ENCODE measurements at places on chromosomes 6 and 20.

DNA sequence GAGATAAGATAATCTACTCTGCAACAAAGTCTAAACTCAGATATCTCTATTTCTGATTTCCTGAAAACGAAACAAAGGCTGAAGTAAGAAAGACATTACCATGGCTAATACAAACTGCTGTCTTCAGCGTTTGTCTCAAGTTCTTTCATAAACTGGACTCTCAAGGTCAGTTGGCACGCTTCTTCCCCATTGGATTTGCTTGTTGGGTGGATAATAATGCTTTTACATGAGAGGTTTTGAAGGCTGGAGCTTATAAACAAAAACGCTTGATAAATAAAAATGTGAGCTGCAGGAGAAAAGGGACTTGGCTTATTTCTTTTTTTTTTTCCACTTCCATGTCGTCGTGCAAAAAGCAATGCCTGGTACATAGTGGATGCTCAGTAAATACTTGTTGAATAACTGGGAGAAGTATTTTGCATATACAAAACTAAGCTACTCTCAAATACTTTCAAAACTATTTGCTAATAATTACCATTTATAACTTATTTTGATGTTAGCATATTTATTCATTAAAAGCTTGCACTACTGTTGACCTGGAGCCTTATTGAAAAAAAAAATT lies 65.7 kb upstream of the EEF1A1 start:
- no peak for DNase-seq

GRCh38 chr20:20207872-20208271 lies 155.5 kb downstream of the CFAP61 start:
- DNase-seq = no peak

GRCh38 chr6:35047265-35048011 lies 93.7 kb downstream of the TCP11 start:
- peak; percentile 66 for DNase-seq

- DNase-seq = peak; percentile 60
These were observed 165.8 kb upstream of the CITED2 start for GRCh38 chr6:139540276-139540675.

DNA sequence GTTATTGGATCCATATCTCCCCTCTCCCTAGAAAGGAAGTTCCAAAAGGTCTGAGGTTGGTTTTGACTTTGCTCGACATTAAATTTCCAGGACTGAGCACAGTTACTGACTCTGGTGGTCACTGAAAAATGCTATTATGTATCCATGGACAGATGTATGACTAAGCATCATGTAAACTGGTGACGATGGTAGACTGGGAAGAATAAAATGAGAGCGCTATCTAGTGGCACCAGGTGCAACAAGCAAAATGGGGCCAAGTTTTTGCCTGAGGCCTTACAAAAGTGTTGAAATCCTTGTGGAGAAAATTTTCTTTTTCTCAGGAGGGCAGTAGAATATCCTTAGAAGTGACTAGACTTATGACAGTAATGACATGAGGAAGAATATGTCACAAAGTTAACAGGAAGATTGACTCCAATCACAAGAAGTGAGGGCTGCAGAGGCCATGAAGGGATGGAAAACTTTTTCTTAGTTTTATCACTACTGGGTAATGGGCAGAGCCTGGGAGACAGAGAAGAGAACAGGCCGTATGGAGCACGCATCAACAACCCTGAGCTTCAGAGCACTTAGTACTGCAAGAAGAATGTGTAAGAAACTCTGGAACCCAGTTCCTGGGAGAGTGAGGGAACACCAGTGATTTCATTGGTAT lies 88.9 kb upstream of the ELOVL5 start:
- DNase-seq = peak; percentile 86

- DNase-seq = peak; percentile 38
These were observed 924.1 kb downstream of the EPHA7 start for GRCh38 chr6:92495242-92495641.

DNA sequence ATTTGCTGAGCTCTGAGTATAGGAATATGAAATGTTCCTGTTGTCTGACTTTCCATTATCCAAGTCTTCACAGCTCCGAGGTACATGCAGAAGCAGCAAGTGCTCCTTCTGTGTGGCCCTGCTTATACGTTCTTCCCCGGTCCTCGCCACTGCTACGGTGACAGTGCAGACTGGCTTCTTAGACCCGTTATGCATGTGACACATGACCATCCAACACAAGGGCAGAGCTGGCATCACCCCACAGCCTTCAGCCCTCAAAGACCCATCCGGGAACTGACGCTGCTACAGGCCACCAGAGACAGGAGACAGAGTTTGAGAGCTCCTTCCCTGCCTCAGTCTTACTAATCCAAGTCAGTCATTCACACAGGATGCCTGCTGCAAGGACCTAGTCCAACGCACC lies 70.4 kb downstream of the TRAM2 start:
- no peak for DNase-seq

DNA sequence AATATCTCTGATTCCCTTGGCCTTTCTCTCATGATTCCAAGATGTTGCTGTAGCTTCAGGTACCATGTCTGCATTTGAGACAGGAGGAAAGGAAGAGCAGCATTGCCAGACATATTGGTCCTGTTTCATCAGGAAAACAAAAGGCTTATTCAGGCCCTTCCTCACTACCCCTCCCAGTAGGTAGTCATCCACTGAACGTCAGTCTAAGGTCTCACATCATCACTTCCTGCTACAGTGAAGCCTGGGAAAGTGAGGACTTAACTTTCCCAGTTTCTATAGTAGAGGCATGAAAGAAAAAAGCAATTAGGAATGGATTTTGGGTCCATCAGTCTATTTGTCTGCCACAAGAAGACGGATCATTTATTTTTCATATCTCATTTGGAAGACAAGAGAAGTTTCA lies 85.7 kb upstream of the SOX4 start:
- no peak for DNase-seq

DNA sequence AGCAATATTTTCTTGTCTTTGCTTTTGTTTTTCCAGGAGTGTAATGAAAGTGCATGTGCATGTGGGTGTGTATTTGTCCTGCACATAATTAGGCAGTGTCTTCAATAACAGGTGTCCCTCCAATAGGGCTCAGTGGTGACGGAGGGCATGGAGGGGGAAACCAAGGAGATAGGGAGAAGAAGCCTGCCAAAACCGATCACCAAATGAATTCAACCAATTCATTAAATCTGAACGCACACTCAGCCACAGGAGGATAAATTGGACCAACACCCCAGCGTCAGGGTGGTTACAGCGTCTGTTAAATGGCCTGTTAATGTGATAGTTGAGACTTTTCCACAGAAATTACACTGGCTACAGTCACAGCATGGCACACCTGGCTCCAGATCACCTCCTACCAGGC lies 527.6 kb downstream of the CD83 start:
- DNase-seq = no peak

- DNase-seq = no peak
These were observed 24.6 kb downstream of the PPP1R14C start for GRCh38 chr6:150167479-150167873.

DNA sequence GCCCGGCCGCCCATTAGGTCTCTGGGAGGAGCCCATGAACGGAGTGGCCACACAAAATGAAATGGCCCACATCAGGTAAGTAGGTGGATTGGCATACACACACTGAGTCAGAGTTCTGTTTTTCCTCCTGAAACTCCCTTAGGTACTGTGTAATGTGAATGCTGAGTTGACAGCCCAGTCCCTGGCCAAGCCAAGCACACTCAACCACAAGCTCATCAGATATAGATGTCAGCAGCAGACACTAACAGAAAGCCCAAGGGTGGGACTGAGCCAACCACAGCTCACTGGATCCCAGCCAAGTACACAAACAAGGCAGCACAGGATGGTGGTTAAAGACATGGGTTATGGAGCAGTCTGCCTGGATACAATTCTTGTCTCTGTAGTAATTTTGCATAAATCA lies 403.4 kb downstream of the GJA1 start:
- peak; percentile 88 for DNase-seq

DNA sequence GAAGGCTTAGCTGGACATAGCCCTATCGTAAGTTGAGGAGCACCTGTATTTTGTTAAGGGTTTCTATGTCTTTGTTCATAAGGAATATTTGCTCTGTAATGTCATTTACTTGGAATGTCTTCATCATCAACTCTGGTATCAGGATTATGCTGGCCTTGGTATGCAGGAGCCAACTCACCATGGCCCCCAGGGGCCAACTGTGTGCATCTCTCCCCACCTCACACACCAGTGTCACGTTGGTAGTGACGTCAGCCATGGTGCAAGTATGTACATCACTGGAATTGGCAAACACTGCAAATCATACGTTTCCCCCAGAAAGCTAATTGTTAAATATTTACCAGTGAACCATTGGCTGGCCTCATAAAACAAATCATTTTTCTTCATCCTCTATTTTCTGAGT lies 70.8 kb downstream of the YTHDF1 start:
- DNase-seq = no peak

DNA sequence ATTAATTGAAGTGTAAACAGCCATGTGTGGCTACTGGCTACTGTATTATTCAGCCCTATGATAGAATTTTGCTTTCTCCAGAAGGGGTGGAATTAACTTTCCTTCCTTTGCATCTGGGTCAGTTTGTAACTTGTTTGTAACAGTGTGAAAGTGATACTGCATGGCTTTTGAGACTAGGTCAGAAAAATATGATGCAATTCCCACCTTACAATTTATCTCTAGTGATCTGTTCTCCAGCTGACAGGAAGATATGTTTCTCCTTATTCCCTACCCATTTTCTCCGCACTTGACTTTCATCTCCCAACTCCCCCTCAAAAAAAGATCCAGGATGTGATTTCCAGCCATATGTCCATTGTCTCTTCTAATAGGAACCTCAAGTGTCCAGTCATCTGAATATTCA lies 2.6 kb upstream of the MOCS1 start:
- DNase-seq = no peak

DNA sequence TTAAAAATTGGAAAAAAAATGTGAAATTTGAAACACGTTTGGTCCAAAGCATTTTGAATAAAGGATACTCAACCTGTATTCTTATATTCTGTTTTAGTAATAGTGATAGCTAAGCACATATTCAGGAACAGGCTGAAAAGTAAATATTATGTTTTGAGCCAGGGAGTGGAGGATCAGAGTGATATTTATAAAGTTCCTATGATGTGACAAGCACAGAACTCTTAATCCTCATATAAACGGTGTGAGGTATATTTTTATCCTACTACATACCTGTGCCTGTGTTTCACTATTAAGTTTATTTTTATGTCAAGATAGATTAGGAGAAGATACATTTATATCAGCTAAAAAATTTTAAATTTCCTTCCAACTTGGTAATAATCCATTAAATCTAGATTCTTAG lies 225.5 kb downstream of the EPHA7 start:
- DNase-seq = no peak

DNA sequence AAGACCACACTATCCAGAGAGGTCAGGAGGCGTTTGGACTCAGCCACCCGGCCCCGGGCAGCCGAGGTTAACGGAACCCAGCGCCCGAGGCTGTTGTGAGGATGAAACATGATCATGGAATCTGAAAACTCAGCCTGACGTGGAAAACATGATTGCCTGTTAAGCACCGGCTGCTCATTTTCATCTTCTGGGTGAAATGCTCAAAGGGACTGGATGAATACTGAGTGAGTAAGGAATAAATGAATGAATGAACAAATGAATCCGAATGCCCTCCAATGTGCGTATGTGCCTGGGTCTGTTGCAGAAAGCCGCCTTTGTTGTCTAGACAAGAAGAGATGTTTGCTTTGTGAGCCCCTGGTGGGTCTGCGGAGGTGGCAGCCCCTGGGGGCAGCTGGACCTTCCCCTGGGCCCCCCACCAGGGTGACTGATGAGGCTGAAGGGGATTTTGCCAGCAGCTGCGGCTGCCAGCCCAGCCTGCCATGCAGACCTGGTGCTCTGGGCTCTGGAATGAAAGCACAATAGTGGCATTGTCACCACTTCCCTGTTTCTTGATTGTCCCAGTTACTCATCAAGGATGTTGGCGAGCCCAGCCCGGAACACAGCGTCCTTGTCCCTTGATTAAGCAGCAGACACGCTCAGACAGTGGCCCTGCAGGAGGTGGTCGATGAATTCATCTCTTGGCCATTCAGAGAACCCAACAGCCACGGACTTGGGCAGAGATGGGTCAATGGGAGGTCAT lies 211.1 kb downstream of the ANKRD60 start:
- DNase-seq = peak; percentile 82

DNA sequence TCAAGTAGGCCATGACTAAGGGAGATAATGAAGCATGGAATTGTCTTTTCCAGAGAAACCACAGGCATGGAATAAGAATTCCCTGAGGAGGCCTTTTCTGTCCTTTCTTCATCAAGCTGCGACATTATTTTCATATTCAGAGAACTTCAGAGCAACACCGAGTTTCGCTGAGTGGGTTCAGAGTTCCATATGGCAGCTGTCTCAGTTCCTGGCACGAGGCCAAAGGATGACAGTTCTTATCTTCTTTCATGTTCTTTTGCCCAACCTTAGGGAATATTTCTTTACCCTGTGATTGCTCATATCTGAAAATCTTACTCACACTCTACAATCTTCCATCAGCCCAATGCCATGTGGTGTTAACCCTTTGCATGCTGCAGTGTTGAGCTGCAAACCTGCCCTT lies 135.3 kb upstream of the BMP2 start:
- DNase-seq = peak; percentile 55

GRCh38 chr20:15415908-15416307 lies 1078.5 kb upstream of the FLRT3 start:
- DNase-seq = no peak

GRCh38 chr6:148342350-148343046 lies at the start of gene SASH1:
Gene SASH1 (plus strand): TSS chr6:148342838. CDS start chr6:148343068, 230 bp downstream.
- DNase-seq = peak; percentile 83

DNA sequence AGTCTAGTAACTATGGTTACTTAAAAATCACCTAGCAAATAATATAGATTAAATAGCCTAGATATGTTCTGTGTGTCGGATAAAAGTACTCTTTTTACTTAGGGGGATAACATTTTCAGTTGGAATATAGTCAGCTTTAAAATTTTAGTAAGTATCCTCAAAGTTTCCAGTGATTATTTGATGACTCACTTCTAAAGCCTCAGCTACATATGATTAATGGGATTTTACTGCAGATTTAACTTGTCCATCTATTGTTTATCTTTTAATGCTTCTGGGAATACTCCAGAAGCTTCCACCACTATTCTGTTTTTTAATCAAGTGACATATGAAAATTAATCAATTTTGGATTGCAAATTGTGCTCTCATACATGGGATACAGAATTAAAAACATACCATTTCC lies 8.7 kb upstream of the TENT5A start:
- peak; percentile 55 for DNase-seq

DNA sequence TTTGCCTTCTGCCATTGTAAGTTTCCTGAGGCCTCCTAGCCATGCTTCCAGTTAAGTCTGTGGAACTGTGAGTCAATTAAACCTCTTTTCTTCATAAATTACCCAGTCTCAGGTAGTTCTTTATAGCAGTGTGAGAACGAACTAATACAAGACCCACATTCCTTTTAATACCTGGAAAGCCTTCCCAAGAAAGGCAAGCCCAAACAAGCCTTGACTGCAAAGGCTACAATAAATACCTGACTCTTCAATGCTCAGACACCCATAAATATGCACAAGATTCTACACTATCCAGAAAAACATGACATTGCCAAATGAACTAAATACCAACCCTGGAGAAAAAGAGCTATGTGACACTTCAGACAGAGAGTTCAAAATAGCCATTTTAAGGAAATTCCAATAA lies 338.8 kb downstream of the HAO1 start:
- DNase-seq = no peak

All from astrocyte of the spinal cord (primary cell).